GM04504 (cell line): ENCODE measurements at places on chromosomes 1 and 21.

DNA sequence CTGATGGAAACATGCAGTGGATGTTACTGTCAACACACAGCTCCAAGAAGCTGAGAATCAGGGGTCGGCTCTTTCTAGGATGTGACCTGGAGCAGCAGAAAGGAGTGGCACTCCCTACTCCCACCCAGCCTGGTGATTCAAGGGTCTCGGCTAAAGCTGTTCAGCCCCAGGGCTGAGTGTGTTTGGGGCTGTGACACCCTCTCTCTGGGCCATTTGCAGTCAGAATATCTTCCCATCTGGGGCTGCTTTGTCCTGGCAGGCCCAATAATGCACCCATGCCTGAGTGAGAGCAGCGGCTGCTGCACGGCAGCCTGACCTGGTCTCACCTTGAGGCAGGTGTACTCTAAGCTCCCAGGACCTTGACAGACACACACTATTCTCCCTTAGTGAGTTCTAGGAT, 52.5 kb upstream of the AJAP1 start:
- no peak for DNase-seq

- no peak for DNase-seq
Observed at GRCh38 chr1:42302034-42302433, 33.0 kb downstream of the FOXJ3 start.

GRCh38 chr1:196538473-196538872, 69.8 kb downstream of the KCNT2 start:
- DNase-seq: no peak

GRCh38 chr21:37435711-37436110, 69.1 kb downstream of the DYRK1A start:
- DNase-seq: no peak

GRCh38 chr1:56301791-56302190, 277.6 kb downstream of the PLPP3 start:
- no peak for DNase-seq

DNA sequence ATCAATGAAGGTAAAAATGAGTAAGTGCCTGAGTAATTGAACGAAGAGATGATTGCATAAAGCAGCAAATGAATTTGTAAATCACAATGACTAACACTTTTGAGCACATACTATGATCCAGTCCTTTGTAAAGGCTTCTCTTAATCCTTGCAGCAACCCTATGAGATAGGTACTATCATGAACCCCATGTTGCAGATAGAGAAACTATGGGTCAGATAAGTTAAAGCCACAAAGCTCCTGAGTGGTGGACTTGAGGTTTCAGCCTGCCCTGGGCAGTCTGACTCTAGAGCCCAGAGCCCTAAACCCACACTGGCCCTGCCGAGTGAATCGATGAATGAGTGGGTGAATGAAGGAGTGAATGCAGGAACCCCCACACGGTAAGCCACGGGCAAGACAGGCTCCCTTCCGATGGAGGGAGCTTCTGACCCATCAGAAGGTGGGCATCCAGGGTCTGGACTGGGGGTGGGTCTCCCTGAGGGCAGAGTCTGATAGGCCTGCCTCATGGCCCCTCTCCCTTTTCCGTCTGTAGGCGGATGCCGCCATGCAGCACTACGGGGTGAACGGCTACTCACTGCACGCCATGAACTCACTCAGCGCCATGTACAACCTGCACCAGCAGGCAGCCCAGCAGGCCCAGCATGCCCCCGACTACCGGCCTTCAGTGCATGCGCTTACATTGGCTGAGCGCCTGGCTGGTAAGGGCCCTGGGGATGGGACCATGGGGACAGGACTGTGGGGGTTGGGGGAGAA, 17.0 kb downstream of the DMBX1 start:
- no peak for DNase-seq

DNA sequence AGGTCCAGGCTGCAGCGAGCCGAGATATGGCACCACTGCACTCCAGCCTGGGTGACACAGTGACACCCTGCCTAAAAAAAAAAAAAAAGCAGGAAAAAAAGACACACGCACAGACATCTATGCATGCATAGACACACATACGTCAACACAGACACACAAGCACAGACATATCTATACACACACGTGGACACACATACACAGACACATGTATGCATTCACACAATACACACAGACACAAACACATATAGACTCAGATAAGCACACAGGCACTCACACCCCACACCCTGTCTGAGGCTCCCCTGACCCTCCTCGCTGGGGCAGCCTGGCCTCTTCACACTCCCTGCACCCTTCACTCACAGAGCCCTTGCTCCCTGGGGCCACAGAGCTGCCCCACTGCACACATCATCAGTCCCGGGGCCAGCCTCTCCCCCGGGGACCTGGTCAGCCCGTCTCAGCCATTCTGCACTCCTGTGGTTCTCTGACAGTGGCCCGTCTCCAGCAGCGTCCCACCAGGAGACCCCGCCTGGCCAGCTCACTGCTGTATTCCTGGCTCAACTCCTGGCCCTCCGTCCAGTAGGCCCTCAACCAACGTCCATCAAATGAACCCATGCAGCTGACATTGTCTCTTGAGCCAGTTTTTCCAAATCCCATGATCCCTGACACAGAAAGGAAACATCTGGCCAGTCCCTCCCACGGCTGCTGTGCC, 4.6 kb upstream of the PRKCZ start:
- DNase-seq: no peak

DNA sequence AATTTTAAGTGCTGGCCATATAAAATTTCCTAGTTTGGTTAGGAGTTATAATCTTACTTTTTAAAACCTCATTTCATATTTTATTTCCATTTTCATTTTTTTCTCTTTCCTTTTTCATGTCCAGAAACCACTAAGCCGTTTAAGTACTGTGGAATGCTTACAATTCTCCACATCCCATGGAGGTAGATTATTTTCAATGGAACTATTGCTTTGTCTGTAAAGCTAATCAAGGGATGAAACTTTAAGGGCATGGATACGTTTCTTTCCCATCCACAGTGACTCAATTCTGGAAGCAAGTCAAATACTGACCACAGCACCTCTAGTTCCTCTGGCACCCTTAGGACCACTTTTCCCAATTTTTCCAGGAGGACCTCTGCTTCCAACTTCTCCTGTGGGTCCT, 139.1 kb upstream of the ZNHIT6 start:
- DNase-seq: no peak
